ENCODE measurements at places on chromosomes 16 and 17.

GRCh38 chr17:17186051-17186450 lies 20.1 kb downstream of the PLD6 start:
- DNase-seq = peak; percentile 73

DNA sequence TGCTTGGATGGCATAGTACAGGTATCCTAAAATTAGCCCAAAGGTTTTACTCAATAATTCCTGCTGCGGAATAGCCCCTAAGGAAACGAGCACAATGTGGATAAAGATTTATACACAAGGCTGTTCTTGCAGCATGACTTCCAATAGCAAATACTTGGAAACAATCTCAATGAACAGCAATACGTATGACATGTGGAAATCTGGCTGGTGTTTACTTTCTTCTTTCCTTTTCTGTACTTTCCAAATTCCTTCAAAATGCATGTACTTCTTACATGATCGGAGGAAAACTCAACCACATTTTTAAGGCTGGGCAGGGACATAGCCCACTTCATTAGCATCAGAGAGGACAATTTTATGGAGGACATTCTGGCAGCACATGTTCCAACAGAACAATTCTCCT lies 86.6 kb downstream of the C16orf95 start:
- no peak for DNase-seq

GRCh38 chr16:68873635-68874471 lies 30.5 kb downstream of the TANGO6 start:
- no peak for DNase-seq

DNA sequence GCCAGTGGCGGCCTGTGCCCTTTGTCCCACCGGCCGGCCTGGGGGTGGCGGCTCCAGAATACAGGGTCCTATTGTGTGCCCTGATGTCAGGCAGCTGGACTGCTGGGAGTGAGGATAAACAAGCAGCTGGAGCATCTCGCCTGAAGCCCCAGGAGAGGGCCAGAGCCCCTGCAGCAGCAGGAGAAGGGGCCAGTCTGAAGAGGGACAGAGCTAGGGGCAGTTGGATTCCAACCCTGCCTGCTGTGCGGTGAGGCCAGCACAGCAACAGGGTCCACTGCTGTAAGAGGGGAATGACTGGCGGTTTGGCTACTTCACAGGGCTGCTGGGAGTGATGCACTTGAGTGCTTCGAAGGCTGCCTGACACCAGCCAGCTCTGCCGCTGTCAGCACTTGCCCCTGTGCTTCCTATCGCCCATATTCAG lies 25.0 kb downstream of the RAB11FIP4 start:
- no peak for DNase-seq

GRCh38 chr16:81921085-81921814 lies 90.0 kb downstream of the SDR42E1 start:
- no peak for DNase-seq

Measured in T-helper 2 cell treated with Interferon-gamma antibody and Interleukin-4, amounts not matched to agents 5 μg/mL and 100 μg/mL, for 36 hours (primary cell).